Caco-2 (cell line): ENCODE measurements at places on chromosomes 13 and 19. TPM values are rescaled to one million over a fixed set of nuclear protein-coding genes. Genes with fewer than 3 reads are reported as not detected.
A peak's percentile ranks its signal among the peaks of the same experiment; 100 is the strongest.

SMIM24 gene
- 1.2 and 1.7 TPM in 2 replicates for total RNA-seq

INAFM1 gene
- 10.1 and 10.4 TPM in 2 replicates for total RNA-seq

ZNF274 gene
- 19.9 and 21.6 TPM in 2 replicates for total RNA-seq

ARRDC5 gene
- not detected in 2 replicates for total RNA-seq

KIR3DL1 gene
- total RNA-seq: not detected in 2 replicates

SWSAP1 gene
- total RNA-seq: 3.7 and 3.9 TPM in 2 replicates

ZNF345 gene
- 0.23 and 0.32 TPM in 2 replicates for total RNA-seq

C19orf67 gene
- not detected in 2 replicates for total RNA-seq

CEACAM3 gene
- total RNA-seq: not detected in 2 replicates

C5AR2 gene
- total RNA-seq: not detected in 2 replicates

ENOX1 gene
- total RNA-seq: 9.1 and 10.4 TPM in 2 replicates

EHD2 gene
- total RNA-seq: 13.3 and 14.6 TPM in 2 replicates

SLC5A5 gene
- 0.43 TPM in 1 of 2 replicates, not detected in the other for total RNA-seq

TMTC4 gene
- 38.0 and 45.4 TPM in 2 replicates for total RNA-seq

UGGT2 gene
- total RNA-seq: 35.5 and 42.0 TPM in 2 replicates

LCP1 gene
- total RNA-seq: 32.1 and 37.8 TPM in 2 replicates

DNA sequence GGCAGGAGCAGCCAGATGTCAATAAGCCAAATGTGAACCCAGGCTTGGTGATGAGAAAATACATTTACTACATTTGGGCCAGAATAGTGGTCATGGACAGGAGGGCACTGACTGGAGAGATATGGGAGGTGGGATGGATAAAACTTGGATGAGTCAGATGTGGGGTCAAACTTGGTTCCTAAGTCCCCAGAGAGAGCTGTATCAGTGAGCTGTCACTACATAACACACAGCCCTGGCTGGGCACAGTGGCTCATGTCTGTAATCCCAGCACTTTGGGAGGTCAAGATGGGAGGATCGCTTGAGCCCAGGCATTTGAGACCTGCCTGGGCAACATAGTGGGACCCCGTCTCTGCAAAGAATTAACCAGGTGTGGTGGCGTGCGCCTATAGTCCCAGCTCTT, 51.6 kb upstream of the EHD2 start:
- no peak for DNase-seq

DNA sequence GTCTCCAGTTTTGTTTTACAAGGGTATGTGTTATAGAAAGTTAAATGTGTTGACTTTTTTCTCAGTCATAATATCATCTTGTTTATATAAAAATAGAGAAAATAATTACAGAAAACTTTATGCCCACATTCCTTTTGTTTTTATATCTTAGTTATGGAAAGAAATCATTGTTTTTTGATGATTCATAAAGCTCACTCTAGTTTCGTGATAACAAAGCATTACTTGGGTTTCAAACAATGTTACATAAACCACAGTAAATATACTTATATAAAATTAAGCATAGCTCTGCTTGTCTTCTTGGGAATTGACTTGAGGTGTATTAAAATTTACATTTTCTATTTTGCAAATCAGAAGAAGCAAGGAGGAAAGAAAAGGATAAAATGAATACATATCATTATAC, 111.8 kb downstream of the SGCG start:
- no peak for DNase-seq

DNA sequence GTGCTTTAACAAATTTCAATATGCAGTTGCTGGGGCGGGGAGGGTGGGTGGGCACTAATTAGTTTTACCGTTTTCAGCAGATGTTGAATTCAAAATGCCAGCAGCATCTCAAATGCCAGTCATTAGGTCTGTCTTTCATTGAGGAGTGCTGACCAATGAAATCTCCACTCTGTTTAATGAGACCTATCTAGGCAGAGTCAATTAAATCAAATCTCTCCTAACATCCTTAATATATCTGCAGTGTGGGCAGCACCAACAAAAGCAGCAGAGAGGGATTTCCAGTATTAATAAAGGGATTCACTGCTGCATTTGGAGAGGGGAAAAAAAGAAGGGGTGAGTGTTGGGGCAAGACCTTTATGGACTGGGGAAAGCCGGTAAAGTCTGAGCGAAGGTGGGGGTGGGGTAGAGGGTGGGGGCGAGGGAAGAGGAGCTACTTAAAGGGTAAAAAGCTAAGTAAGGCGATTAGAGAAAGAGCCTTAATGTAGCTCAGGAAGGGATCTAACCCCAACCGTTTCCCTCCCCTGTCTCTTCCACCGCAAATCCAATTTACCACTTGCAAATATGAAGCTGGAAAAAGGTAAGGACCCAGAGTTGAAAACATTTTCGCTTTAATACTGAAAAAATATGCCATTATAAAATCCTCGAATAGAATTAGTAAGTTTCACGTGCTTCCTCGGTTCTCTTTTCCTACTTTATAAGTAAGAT, 4.5 kb downstream of the SLITRK1 start:
- no peak for DNase-seq

DNA sequence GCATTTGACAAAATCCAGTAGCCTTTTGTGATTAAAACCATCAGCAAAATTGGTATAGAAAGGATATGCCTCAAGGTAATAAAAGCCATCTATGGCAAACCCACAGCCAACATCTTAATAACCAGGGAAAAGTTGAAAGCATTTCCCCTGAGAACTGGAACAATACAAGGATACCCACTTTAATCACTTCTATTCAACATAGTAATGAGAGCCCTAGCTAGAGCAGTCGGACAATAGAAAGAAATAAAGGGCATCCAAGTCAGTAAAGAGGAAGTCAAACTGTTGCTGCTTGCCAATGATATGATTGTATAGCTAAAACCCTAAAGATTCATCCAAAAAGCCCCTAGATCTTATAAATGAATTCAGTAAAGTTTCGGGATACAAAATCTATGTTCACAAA, 1510.3 kb downstream of the PCDH9 start:
- DNase-seq: no peak

- DNase-seq: no peak
These were observed 37.1 kb downstream of the MYO9B start for GRCh38 chr19:17112700-17113099.

DNA sequence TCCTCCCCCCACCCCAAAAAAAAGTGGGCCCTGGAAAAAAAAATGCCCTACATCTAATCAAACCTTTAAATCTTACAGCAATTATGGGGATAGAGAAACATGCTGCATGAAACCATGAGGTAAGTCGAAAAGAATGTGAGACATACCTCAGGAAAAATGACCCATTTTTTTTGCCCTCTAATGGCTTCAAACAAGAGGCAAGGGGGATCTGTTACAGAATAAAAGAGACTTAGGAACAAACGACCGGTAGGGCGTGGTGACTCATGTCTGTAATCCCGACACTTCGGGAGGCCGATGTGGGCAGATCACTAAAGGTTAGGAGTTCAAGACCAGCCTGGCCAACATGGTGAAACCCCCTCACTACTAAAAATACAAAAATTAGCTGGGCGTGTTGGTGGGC, 8.4 kb downstream of the RGL3 start:
- no peak for DNase-seq

DNA sequence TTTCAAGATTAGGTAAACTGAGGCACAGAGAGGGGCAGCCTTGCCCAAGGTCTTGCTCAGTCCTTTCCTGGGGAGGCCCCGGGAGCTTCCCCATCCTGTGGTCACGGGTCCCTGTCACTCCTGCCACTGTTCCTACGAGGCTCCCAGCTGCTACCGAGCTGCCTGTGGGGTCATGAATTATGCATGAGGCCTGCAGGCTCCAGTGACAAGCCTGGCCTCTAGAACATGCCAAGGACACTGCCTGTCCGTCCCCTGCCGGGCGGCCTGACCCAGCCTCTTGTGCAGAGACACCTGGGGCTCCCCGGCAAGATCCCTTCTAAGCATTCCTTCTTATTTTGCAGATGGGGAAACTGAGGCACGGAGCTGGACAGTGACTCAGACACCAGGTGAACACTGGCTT, 2.7 kb downstream of the FCHO1 start:
- no peak for DNase-seq

DNA sequence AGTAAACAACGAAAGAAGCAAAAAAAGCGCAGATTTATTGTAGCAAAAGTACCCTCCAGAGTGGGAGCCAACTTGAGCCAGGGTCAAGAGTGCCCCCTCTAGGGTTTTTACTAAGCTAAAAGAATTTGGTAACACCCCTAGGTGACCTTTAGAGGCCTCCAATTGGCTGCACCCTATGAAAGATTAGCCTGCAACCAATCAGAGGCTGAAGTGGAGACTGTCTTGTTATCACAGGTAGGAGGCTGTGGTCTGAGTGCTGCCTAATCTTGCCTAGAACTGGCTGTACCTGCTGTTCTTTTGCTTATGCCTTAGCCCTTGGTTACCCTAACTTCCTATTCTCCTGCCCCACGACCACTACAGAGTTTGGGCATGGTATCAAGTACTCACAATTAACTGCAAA, 38.3 kb downstream of the ANKRD10 start:
- DNase-seq: no peak

DNA sequence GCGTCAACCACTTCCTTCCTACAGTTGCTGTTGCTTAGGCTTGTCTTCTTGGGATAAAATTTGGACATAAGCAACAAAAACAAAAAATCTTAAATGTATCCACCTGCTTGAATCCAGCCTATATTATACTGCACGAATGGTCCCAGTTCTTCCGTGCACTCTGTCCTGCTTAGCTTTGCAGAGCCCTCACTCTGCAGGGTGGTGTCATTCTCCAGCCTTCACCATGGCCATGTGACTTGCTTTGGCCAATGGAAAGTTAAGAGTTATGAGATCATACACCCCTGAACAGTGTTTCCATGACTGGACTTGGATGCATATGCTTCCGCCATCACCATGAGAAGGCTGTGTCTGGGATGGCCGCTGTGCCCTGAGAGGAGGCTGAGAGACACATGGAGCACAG, 27.4 kb upstream of the SACS start:
- DNase-seq: no peak

- no peak for DNase-seq
These were observed 9.7 kb downstream of the PRKCSH start for GRCh38 chr19:11445141-11445540.

- no peak for DNase-seq
These were observed 102.5 kb downstream of the FLT1 start for GRCh38 chr13:28392428-28392827.

- DNase-seq: peak; percentile 84
These were observed 5.9 kb upstream of the EHD2 start for GRCh38 chr19:47707135-47707925.

DNA sequence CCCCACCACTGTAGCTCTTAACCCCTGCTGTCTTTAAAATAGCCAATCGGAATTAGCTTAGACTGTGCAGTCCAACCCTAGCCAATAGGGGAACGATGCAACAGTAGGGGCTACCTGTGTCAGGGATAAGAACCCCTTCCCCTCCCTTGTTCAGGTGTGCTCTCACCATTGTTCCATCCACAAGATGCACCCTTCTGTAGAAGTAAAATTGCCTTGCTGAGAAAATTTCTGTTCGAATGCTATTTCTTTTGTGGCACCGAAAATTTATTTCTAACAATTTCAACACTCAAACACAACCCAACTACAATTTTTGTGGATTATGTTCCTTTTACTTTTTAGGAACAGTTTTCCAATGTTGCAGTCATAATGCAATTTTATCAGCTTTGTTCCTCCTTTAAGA, 3.6 kb upstream of the ZNF583 start:
- no peak for DNase-seq

DNA sequence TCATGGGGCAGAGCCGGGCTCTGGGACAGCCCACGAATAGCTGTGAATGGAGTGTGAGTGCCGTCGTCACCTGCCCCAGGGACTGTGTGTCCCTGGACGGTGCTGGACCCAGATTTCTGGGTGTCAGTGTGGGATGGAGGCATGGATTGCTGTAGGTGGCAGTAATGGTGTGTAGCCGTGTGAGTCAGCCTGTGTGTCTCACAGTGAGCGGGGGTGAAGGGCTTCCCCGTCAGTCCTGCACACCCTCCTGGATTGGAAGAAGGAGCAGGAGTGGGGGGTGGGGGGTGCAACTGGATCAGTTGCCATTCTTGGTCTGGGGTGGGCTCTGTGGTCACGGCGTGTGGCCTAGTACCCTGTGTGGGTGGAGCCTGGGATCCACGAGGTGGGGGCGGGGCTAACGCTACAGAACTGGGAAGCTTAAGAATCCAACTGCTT, 6.5 kb upstream of the LTBP4 start:
- DNase-seq: no peak

DNA sequence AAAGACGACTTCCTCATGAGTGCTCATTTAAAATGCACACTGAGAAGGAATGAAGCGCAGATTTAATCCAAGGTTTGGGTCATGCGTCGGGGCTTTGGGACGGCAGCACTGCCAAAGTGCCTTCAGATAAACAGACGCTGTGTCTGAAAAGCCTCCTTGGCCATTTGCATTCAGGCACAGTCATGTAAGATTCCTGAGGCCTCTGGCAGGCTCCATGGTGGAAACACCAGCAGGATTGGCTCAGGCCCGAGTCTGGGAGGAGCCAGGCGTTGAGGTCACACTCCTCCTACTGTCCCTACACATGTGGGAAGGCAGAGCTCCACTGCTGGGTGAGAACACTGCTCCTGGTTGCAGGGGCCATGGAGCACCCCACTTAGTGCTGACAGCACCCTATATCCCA, 113.3 kb upstream of the KL start:
- peak; percentile 6 for DNase-seq

- DNase-seq: no peak
These were observed 879.3 kb downstream of the OLFM4 start for GRCh38 chr13:53907891-53908290.

DNA sequence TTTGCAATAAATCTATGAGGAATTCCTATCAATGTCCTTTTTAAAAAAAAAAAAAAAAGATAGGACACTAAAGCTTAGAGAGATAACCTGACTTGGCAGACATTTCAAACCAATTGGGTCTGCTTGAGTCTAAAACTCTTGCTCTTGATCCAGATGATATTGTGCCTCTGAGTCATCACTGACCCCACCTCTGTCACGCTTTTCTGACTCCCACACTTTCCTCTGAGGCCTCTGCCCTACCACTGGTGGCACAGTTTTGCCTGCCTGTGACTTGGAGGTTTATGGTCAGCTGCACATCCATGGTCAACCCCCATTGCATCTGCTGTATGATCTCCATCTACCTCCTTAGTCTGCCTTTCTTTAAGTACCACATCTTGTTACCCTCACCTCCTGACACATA, 328.7 kb downstream of the SPRY2 start:
- DNase-seq: no peak

DNA sequence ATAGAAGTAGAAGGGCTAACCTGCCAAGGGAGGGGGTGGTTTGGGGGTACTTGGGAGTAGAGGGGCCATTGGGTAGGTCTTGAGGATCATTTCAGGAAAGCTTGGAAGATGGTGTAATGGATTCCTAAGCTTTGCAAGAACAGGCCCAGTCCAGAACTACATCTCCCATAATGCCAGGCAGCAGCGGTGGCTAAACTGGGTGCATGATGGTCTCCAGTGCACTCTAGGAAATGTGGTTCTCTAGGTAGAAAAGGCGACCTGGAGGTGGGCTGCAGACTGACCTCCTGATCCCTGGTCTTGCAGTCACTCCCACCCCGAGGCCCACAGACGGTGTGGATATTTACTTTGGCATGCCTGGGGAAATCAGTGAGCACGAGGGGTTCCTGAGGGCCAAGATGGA, 3.8 kb downstream of the APLP1 start:
- no peak for DNase-seq

GRCh38 chr19:41995959-41996797, 2.1 kb upstream of the ATP1A3 start:
- peak; percentile 23 for DNase-seq
